Cardiac muscle cell (in vitro differentiated cells and primary cell): ENCODE measurements at places on chromosomes 4 and X. TPM values are rescaled to one million over a fixed set of nuclear protein-coding genes. Genes with fewer than 3 reads are reported as not detected.

DNA sequence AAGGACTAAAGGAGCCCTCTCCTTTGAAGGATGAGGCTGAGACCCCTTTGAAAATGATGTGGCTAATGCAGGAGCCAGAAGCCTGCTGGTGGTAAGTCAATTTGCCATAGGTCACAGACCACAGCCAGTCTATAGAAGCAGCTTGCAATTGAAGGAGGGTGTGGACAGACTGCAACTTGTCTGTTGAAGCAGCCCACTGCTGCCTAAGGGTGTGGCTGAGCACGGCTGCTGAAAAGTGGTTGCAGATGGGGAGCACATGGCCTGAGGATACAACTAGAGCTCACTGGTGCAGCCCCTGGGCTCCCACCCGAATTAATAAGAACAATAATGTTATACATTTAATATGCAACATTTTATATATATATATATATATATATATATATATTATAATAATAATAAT is 11.4 kb upstream of the EXOC1L start:
- DNase-seq: peak; percentile 3

GRCh38 chr4:82053396-82053795 is 320.4 kb downstream of the HNRNPD start:
- DNase-seq: no peak

DNA sequence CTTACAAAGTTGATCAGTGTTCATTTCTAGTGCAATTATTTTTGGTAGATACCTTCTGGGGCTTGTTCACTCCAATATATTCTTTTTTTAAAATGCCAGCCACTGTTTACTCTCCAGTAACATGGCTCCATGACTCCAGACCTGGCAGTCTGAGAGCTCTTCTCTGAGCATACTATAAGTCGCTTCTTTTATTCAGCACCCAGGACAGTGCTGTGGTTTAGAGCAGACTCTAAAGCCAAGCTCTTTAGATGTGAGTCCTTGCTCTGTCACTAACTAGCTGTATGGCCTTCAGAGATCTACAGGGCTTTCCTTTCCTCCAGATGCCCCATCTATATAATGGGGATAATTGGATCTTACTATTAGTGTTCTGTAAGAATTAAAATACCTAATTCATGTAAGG is 200.2 kb upstream of the FAM241A start:
- peak; percentile 3 for DNase-seq

- peak; percentile 9 for DNase-seq
These were observed 84.8 kb downstream of the CLDN34 start for GRCh38 chrX:10051866-10052480.

DNA sequence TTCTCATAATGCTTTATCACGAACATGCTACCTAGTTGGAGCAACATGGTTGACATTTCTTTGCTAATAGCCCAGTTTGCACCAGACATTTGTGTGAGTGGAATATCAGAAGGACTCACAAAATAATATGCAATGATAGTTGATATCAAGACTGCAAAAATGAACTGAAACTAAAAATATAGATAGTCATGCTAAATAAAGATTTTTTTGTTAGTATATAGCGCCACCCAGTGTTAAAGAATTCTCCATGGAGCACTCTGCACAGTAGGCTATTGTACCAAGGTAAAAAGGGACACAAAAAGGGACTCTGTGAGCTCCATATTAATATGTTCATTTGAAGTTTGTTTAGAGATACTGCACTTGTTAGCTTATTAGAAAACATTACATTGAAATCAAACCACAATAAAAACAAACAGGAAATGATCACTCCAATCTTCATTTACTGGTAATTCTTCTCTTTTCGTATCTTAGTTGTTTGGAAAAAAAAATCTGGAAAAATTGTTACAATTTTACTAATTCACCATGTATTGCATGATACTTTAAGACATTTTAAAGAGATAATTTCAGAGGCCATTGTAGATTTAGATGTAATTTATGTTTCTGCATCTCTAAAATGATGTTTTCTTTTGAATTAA is 1509.6 kb downstream of the ADGRL3 start:
- peak; percentile 66 for DNase-seq

Gene ARR3
- polyA plus RNA-seq: 0.10 and 0.32 TPM in 2 replicates

GRCh38 chr4:112144546-112145325 is 518 bp upstream of the FAM241A start:
- no peak for DNase-seq
